CD4-positive, alpha-beta T cell treated with Interleukin-4 for 4 hours (primary cell): ENCODE measurements at places on chromosomes 7 and 10.

GRCh38 chr10:77713521-77714280 is 76.1 kb upstream of the KCNMA1 start:
- DNase-seq, result no peak

- DNase-seq, result no peak
Measured at GRCh38 chr10:86652361-86653202, 1.8 kb upstream of the OPN4 start.

GRCh38 chr10:109676703-109677102 is 246.6 kb downstream of the XPNPEP1 start:
- no peak for DNase-seq

- DNase-seq, result no peak
Measured at GRCh38 chr7:154167807-154168206, 115.6 kb downstream of the DPP6 start.

DNA sequence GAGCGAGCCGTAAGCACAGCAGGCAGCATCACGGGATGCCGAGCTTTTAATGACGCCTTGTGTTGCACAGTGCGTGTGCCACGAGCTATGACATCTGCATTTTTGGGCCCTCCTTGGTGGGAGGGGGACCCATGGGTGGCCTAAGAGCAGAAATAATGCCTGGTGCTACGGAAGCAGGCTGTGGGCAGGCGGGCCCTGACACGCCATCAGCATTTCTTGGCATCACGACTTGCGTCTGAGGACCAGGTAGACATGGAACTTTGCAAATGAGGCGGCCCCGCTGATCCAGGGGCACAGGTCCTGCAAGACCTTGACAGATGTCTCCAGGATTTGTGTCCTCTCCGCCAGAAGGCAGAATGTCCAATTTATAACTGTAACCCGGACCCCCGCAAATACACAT is 117.8 kb upstream of the RNF32 start:
- DNase-seq, result no peak

GRCh38 chr7:12069757-12070156 is 141.3 kb upstream of the TMEM106B start:
- DNase-seq, result no peak

GRCh38 chr7:130365511-130366441 is 14.5 kb upstream of the CPA1 start:
- no peak for DNase-seq

GRCh38 chr10:108791030-108791429 is 1132.3 kb downstream of the XPNPEP1 start:
- no peak for DNase-seq

- DNase-seq, result no peak
Measured at GRCh38 chr10:29829776-29830175, 195.0 kb upstream of the SVIL start.

DNA sequence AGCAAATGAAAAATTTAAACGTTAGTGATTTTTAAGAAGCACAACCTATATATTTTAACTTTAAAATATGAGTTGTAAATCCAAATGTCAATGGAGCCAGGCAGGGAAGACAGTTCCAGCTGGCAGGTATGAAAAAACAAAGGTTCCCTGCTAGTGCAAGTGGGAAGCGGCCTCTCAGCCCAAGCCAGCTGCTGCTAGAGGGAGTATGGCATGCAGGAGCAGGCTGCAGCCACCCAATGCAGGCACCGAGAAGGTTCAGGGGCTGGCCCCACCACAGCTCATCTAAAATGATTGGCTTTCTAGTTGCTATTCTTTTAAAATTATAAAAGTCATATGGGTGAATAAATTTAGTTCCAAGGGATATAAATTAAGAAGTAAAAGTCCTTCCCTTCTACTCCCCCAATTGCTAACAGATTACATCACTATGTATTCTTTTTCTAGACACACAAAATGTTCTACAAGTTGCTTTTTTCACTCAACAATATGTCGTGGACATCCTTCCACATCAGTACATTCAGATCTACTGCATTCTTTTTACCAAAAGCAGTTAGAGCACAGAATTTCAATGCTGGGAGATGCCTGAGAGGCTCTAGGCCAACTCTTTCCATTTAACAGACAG is 69.3 kb downstream of the SGMS1 start:
- no peak for DNase-seq

- DNase-seq, result no peak
Measured at GRCh38 chr10:12925845-12926244, 75.7 kb downstream of the CCDC3 start.

DNA sequence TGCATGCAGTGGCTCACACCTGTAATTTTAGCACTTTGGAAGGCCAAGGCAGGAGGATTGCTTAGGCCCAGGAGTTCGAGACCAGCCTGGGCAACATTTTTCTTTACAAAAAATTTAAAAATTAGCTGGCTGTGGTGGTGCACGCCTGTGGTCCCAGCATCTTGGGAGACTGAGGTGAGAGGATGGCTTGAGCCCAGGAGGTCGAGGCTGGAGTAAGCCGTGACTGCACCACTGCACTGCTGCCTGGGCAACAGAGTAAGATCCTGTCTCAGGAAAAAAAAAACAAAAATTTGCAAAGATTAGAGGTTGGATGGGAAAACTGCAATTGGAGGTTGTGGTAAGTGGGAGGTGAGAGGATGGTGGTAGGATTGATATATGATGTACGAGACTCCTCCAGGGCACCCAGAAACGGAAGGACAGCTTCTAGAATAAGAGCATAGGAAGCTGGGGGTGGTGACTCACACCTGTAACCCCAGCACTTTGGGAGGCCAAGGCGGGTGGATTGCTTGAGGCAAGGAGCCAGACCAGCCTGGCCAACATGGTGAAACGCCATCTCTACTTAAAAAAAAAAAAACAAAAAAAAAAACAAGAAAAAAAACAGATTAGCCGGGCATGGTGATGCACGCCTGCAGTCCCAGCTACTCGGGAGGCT is 19.1 kb upstream of the PARP12 start:
- DNase-seq, result no peak

- no peak for DNase-seq
Measured at GRCh38 chr7:140841166-140841715, 83.5 kb downstream of the BRAF start.

DNA sequence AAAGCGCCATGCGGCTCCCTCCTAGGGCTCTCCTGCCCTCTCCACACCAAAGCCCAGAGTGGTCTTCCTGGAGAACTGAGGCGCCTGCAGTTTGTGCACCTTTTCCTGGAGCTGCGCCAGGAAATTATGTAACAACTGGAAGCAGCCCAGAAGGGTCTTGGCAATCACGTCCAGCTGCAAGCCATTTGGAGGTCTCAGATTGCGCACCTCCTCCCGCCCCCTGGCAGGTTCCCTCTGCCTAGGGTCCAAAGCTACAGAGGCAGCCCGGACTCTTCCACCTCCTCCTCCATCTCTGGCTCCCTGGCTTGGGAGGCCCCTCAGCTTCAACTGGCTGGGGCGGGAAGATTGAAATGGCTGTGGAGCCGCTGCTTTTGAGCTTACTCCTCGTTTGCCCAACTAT is 34.0 kb upstream of the SFTPD start:
- DNase-seq, result no peak

- peak; percentile 73 for DNase-seq
Measured at GRCh38 chr10:14569274-14570060, 205.2 kb downstream of the FAM107B start.

DNA sequence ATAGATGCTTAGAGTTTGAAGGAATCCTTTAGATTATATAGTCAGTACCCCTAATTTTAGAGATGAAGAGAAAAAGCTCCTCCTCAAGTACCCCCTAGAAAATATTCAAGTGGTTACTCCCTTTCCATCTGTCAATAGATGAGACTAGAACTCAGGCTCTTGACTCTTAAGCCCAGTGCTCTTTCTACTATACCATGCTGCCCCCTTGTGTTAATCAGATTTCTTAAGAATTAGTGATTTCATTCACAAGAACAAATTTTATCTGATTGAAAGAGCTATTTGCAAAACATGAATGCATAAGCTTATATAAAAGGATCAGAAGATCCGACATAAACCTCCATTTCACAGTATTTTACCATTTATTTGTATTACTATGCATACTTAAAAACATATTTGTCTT is 179.3 kb downstream of the TFEC start:
- DNase-seq, result peak; percentile 13
